Amniotic stem cell (primary cell): ENCODE measurements at places on chromosomes 6 and 20.

DNA sequence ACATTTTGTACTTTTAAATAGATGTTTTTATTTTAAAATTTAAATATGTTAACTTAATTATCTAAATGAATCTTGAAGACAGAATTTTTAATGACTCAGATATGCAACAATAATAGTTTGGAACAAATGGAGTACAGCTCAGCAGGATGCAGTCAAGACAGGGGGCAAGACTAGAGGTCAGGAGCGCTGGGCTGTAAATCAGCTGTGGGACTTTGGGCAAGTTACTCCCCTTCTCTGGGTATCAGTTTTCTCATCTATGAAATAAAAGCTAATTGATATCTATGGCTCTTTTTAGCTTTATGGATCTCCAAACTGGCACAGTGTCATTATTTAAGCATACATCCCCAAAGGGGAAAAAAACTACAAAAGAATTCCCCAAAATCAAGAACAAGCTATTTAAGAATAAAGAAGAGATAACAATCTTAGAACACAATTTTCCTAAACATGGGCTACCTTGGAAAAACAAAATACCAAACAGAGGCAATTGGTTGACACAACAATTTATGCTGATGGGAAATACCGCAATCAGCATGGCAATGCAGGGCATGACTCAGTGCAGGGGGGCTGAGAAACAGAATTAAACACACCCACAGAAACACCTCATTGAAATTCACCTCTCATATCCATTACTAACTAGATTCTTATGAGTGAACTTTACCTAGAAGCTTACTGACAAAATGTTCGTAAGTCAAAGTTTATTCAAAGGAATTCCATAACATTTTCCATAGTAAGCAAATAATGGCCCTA is 188.2 kb downstream of the SIM1 start:
- DNase-seq: no peak

DNA sequence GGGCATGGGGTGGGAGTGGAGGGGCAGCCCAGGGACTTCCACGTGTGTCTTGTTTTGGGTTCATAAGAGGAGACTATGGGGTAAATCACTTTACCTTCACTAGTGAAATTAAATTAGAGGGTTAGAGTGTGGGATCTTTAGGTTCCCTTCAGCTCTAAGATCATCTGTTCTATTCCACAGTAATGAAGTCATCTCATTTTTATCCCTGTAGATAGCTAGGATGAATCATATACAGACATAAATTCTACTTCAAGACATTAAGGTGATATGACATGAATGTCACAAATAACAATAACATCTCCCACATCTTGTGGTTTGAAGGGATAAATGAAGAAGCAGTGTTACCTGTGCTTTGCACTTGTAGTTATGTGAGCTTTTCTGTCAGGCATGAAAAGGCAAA is 83.8 kb downstream of the ELOVL4 start:
- no peak for DNase-seq

- no peak for DNase-seq
Observed at GRCh38 chr20:1918491-1919165, 23.4 kb downstream of the SIRPA start.

- DNase-seq: no peak
Observed at GRCh38 chr20:2693286-2694007, 867 bp downstream of the EBF4 start.

DNA sequence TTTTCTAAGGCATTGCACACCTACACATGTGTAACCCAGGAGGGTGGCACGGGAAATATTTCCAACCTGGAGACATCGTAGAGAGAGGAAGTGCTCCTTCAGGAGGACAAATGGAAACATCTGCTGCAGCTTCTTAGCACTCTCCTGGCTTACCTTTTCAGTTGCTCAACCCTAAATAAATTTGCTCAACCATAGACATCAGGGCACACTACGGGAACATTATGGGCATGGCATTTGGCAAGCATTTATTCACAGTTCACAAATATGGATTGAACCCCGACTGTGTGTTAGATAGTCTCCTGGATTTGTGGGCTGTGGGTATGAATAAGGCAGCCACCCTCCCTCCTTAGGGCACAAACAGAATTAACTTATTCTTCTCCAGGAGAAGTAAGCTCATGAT is 118.7 kb downstream of the SOX4 start:
- no peak for DNase-seq

DNA sequence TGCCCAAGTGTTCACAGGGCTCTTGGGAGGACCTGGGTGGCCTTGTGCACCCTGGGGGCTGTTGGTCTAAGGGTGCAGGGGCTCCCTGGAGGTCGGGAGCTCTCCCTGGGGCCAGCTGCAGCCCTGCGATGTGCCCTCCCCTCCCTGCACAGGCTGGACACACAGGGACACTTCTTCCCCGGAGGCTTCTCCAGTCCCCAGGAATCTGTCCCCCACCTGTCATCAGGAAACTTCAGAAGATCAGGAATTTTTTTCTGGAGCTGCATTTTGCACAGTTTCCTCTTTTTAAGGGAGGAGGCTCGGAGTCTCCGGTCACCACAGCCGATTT is 66.9 kb upstream of the BHLHE23 start:
- no peak for DNase-seq

GRCh38 chr6:109297406-109298110 is 84.7 kb downstream of the CD164 start:
- no peak for DNase-seq

- peak; percentile 31 for DNase-seq
Observed at GRCh38 chr20:16761305-16761829, 13.2 kb downstream of the OTOR start.

- DNase-seq: peak; percentile 36
Observed at GRCh38 chr20:19944772-19945459, 72.2 kb upstream of the NAA20 start.

DNA sequence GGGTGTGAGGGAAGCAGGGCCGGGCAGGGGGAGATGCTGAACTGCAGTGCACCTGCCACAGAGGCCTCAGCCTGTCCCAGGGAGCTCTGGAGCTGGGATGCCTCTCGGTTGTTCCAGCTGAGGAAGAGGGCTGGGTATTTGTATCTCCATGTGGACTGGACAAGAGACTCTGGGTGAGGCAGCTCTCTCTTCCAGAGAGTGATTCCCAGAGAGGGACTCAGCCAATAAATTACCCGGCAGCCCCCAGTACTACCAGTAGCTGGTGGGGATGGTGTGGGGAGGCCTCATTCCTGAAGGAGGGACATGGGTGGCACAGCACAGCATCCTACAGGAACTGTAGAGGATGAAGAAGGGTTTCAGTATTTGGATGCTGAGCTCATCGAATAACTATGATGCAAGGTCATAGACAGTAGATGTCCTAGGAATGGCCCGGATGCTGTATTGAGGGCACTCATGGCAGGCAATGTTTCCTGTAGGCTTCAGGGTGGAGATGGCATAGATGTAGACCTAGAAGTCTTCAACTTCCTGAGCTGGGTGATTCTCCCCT is 1.4 kb downstream of the FGD2 start:
- DNase-seq: no peak

DNA sequence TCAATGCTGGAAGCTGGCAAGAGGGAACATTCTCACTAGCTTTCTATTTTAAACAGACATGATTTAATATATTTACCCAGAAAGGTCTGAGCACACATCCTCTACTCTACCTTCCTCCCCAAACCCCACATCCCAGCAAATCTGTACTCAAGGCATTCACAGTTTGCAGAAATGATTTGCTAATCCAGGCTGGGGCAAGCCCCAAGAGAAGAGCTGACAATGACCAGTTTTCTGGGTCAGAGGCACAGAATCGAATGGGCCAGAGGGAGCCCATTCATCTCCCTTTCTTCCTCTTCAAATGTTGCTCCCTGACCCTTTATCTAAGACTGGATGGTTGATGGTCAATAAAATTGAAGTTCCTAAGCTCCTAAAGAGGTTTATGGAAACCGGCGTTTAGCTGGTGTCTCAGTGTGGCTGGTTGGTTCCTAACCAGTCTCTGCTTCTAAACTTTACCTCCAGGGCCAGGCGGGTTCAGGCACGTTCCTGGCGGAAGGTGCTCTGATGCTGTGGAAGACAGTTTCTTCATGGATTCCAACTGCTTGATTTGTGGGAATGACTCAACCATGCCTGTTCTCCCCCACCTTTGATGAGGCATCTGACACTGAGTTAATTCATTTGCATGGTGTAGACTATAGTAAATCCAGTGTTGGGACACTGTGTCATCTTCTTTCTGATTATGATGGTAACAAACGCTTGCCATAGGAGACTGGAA is 96.4 kb upstream of the IYD start:
- no peak for DNase-seq

DNA sequence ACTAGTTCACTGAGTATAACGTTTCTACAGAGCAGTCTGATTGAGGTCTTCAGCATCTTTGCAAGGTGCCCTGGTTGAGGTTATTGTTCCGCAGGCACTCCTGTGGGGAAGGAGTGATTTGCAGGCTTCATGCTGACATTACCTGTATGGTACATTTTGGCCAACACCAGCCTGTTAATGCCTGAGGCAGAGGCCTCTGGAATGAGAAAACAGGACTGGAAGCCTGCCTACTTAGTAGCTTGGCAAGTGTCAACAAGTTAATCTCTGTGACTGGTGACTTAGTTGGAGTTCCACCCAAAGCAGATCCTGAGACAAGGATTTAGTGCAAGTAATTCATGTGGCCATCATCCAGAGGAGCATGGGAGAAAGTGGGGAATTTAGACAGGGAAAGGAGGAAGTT is 24.6 kb downstream of the MAS1 start:
- DNase-seq: no peak

- no peak for DNase-seq
Observed at GRCh38 chr20:16096756-16097326, 476.4 kb downstream of the KIF16B start.

DNA sequence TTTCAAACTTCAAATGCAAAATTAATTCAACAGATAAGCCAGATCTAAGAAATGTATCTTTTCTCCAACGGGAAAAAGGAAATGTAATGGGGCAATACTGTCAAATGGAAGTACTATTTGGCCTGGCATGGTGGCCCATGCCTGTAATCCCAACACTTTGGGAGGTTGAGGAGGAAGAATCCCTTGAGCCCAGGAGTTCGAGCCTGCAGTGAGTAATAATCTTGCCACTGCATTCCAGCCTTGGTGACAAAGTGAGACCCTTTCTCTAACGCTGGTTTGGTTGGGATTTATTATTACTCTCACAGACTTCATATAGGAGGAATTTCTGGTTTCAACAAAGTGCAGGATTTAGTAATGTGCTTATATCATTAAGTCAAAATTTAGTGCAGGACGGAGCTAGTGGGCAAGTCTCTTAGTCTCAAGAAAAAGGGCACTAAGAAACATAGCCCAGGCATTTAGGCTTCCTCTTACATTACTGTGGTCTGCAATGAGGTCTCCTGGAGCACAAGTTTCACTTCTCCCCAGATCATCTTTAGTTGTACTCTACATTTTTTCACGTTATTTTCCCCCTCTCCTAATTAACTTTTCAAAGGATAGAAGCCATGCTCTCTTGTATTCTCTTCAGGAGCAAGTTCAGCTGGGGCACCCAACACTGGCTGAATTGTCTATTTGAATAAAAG is 23.1 kb downstream of the TRIM27 start:
- no peak for DNase-seq

- no peak for DNase-seq
Observed at GRCh38 chr20:63085151-63085861, 78.5 kb upstream of the BHLHE23 start.

GRCh38 chr6:55825402-55826051 is 49.9 kb downstream of the BMP5 start:
- DNase-seq: no peak

GRCh38 chr6:28351087-28351486 is 1.3 kb downstream of the ZKSCAN3 start:
- DNase-seq: no peak

GRCh38 chr6:44157152-44157521 is 1.5 kb upstream of the CAPN11 start:
- no peak for DNase-seq

DNA sequence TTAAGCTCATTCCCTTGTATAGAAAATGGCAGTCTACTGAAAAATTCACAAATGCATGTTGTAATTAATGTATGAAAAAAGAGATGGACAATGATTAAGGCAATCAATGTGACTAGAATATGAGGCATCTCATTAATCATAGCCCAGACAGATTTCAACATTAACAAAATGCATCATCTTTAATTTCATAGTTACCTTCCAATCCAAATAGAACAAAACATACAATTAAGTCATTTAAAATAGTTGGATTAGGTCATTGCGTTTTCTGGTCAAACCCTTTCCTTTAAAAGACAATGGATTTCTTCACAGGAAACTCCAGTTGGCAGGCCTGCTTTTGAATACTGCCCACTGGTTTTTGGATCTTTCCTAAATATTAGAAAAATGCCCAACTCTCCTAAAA is 203.9 kb downstream of the HAO1 start:
- DNase-seq: no peak

DNA sequence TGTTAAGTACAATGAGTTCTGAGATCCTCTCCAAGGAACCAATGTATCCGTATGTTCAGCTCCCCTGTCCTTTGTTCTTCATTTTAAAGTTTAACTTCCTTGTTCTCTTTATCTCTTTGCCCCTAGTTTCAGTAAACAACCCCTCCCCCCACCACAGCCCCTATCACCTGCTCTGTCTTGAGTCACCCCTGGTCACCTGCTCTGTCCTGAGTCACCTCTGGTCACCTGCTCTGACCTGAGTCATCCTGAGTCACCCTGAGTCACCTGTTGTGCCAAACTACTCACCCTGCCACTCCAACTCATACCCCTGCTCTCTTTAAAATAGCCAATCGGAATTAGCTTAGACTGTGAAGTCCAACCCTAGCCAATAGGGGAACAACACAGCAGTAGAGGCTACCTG is 288.7 kb upstream of the CDYL start:
- no peak for DNase-seq

DNA sequence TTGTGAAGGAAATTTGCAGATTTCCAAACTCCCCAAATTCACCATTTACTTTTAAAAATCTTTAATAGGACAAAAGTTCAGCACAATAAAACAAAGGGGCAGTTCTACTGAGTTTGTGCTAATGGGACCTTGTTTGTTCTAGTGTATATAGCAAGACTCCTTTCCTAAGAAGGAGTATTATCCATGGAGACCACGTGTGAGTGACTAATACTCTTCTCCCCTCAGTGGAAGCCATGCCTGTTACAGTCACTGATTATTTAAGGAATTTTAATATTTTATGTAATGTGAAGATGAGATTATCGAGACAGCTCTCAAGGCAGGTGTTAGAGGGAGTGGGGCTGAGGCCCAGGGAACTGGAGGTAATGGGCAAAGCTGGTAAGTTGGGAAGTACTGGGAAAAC is 16.4 kb upstream of the QKI start:
- DNase-seq: no peak

DNA sequence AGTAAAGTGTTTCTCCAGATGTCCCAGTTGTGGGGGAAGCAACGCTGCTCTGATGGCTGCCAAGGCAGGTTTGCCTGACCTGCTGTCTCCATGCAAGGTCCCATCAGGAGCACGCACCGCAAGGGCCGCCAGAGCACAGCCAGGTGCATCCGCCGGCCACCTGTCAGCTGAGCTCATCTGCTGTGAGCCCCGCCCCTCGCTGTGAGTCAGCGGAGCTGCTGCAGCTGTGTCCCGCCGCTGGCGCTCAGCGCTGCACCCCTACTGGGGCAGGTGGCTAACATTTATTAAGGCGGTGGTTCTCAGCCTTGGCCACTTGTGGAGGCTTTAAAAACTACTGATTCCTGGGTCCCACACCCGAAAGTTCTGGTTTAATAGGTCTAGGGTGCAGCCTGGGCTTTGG is 225.7 kb downstream of the UST start:
- DNase-seq: no peak

GRCh38 chr6:47743744-47744143 is 38.1 kb upstream of the OPN5 start:
- DNase-seq: no peak

- no peak for DNase-seq
Observed at GRCh38 chr20:64138276-64138815, 25.9 kb upstream of the MYT1 start.

- no peak for DNase-seq
Observed at GRCh38 chr20:19840111-19840710, 82.2 kb downstream of the RIN2 start.

- DNase-seq: no peak
Observed at GRCh38 chr6:116012471-116012949, 48.2 kb downstream of the FRK start.
